ENCODE measurements at places on chromosomes 16 and 17.

DNA sequence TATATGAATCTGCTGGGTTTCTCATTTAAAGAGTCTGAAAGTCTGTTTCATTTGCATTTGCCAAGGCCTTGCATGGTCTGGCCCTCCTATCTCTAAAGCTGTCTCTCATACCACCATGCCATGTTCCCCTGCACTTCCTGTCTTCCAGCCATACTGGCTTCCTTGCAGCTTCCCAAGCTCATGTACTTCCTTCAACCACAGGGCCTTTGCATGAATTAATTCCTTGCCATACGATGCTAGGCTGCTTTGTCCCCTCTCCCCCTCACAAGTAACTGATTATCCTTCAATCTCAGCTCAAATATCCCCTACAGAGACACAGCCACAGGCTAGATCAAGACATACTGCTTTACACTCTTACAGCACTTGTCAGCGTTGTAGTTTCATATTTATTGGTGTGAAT, 5.8 kb downstream of the CRYM start:
- DNase-seq, result no peak

DNA sequence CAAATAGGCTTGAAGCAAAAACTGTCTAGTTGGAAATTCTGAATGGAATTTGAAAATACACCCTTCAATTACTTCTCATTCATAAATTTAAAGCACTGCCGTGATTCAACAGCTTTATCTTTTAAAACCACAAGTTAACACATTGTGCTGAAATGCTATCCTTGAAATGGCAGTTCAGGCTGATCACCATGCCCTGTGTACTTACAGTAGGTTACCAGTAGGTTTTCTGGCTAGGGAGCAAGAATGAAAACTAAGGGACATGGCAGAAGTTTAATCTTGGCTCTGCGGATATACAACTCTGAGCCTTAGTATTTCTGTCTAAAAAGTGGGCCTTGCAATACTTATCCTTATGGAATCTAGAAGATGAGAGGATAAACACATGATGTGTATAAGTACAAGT, 28.0 kb downstream of the NXPH3 start:
- no peak for DNase-seq

- no peak for DNase-seq
Observed at GRCh38 chr17:1605681-1606351, 22.8 kb downstream of the SLC43A2 start.

DNA sequence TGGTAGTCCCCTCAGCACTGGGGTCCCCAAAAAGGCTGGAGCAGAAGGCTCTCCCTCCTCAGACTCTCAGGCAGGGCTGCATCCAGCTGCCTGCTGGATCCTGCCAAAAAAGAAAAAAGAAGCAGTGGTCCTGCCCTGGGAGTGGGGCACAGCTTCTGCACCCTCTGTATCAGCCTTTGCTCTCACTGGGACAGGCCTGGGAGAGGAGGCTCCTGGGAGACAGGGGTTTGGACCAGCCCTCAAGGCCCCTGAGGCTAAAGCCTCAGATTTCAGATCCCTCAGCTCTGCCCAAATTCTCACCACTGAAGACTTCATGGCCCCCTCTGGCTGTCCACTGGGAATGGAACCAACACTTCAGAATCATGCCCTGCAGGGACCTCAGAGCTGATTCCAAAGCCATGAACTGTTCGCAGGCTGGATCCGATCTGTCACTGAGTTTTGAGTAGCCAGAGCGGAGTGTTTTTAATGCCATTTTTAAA, 96.9 kb downstream of the C16orf78 start:
- DNase-seq, result peak; percentile 7

DNA sequence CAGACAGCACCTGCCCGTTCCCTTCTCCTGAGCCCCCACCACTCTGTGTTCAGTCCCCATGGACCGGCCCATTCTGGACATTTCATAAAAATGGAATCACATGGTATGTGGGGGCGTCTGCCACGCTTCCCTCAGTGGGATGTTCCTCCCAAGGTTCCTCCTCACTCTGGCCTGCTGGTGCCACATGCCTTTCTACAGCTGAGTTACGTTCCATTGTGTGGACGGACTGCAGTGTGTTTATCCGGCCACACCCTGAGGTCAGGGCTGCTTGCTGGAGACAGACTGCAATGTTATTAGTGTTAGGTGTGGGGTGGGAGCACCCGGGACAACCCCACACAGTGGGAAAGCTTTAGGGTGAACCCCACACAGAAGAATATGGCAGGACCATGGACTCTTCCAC, 5.9 kb upstream of the AATK start:
- no peak for DNase-seq

- DNase-seq, result no peak
Observed at GRCh38 chr17:82400206-82400605, 17.9 kb upstream of the HEXD start.

GRCh38 chr16:4510747-4511426, 27.7 kb downstream of the CDIP1 start:
- no peak for DNase-seq

DNA sequence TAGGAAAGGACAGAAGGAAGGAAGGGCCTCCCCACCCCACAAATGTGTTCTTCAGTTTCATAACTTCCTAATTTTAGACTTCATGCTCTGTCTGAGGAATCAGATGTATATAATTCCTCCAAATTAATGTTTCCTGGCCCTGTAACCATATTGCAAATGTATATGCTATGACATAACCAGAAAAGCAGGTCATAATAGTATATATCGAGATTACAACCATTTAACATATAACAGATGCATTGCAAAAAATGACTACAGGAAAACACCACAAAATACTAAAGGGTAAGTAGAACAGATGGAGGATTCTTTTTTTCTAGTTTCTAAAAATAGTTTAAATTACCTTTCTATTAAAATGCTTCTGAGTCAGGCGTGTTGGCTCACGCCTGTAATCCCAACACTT, 3.1 kb upstream of the EXOC7 start:
- DNase-seq, result no peak

- peak; percentile 68 for DNase-seq
Observed at GRCh38 chr17:4710693-4711634, 532 bp downstream of the ARRB2 start.

DNA sequence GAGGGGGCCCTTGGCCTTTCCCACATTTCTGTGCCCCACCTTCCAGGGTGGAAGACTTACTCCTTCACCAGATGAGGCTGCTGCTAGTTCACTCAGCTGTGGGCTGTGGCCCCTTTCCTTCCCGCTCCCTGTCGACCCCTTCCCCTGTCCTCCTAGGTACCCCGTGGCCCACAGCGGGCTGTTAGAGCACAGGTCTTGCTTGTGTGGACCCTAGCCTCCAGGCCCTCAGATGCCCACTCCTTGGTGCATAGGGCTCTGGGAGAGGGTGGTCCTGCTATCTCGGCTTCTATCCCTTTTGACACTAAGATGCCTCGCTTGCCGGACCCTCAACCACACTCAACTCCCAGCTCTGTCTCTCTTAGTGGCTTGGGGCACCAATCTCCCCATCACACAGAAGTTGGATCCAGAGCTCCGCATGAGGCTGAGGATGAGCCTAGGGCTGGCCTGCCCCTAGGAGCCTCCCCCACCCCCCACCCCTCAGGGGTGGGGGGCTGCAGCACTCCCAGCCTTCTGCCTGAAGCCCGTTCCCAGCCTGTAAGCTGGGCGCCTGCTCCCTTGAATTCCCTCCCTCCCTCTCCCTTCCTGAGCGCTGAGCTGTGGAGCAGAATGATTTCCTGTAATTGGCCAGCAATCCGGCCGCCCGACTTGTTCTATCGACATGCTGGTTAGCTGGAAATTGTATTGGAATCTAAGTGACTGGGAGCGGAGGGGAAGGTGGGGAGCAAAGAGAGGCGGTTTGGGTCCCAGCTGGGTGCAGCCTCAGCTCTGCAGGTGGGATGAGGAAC, 30.9 kb downstream of the DCAKD start:
- peak; percentile 60 for DNase-seq

DNA sequence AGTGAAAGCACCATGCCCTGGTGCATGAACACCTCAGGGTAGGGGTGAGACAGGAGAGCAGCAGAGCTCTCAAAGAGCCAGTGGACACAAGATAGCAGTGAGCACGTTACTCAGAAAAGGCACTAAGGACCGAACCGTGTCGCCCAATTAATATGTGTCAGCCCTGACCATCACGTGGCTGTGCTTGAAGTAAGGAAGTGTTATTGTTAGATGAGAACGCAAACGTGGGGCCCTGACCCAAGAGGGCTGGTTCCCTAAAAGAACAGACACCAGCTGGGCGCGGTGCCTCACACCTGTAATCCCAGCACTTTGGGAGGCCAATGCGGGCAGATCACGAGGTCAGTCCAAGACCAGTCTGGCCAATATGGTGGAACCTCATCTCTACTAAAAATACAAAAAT, 16.3 kb downstream of the AXIN1 start:
- no peak for DNase-seq

- no peak for DNase-seq
Observed at GRCh38 chr17:65334406-65334805, 197.2 kb downstream of the RGS9 start.

GRCh38 chr16:23148513-23149266, 562 bp downstream of the USP31 start:
- peak; percentile 73 for DNase-seq

- DNase-seq, result peak; percentile 69
Observed at GRCh38 chr16:8173111-8173644, 417.1 kb downstream of the TMEM114 start.

DNA sequence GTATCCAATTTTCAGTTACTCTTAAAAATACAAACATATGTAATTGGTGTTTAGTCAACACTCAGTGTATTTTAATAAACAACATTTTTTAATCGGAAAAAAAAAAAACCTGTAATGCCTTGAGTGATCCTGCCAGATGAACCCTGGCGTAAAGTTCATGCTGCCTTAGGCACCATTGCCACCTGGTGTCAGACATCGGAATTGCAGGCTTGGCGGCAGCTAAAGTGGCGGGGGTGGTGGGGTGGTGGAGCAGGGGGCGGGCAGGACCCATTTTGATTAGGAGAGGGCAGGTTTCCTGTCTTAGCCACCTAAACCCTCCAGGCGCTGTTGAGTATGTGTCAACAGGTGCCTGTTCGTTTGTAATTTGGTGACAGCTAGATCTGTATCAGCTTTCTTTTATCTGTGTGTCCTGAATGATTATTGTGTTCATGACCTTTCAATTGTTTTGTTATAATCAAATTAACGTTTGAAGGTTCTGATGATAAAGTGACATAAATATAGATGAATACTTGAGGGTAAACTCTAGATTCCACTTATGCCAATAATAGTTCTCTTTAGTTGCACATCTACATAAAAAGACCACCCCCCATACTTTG, 588.7 kb downstream of the CDH13 start:
- peak; percentile 90 for DNase-seq

DNA sequence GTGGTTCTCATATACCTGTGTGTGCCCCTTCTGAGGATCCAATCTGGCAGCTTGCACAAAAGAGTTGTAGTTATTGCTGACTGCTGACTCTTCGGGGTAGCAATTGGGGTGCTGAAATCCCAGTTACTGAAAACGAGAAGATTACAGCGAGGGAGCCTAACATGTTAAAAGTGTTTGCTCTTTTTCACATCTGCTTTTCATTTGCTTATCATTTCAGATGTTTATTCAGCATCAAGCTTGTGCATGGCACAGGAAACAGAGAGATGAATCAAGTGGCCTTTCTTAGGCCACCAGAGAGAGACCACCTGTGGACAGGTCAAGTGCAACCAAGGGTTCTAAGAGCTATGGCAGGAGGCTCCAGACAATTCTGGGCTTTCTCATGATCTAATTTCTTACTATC, 16.9 kb downstream of the DHRS7B start:
- DNase-seq, result no peak

- DNase-seq, result no peak
Observed at GRCh38 chr17:50123649-50124349, 6.2 kb downstream of the SAMD14 start.

DNA sequence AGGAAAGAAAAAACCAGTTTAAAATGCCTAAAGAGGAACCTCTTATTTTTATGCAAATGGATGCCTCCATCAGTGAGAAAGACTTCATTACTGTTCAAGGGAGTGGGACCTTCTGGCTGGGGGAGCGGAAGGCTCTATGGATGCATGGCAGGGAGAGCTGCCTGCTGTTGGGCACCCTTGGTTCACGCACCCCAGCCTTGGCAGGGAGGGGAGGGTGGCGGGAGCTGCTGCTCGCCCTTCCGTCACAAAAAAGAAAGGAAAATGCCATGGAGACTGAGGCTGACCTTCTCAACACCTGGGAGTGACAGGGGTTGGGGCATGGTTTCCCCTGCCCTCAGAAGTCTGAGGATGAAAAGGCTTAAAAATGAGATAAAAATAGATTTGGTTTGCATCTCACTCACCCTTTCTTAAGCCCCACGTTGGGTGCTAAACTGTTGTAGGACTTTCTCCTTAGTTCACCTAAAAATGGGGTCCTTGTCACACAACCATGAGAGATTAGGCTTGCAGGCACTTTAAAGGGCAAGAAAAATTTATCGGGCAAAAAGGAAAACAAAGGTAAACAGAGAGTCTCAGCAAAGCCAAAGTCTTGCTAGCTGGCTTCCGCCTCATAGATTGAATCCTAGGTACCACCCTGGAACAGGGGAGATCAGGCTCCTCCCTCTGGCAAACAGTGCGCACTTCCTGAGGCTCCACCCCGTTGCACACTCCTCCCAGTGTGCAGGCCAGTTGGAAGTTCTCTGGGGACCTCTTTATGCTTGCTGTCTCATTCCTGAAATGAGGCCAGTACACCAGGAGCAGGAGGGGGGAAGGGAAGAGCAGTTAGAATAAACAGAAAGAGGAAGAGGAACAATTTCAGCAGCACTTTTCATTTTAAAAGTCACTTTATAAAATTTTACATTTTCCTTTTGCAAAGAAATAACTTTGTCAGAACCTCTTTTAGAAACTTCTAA, 31.6 kb downstream of the PHKB start:
- no peak for DNase-seq

GRCh38 chr17:1154704-1155103, 25.1 kb downstream of the ABR start:
- DNase-seq, result no peak

- no peak for DNase-seq
Observed at GRCh38 chr16:86571530-86571915, 4.9 kb downstream of the FOXC2 start.

DNA sequence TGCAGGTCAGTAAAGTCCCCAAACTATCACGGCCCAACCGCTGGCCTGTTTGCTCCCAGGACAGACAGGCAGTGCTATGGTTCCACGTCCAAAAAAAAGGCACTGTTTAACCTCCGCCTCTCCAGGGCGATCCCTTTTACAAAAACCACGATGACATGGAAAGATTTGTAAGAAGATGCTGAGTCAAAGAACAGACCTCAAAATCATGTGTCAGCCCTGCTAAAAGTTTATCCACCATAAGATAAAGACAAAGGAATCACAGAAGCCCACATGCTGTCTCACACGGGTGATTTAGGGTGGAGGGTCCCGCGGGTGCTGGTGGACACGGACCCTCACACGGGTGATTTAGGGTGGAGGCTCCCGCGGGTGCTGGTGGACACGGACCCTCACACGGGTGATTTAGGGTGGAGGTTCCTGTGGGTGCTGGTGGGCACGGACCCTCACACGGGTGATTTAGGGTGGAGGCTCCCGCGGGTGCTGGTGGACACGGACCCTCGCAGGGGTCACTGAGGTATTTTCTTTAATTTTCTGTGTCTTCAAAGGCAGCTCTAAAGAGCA, 117.2 kb upstream of the METRNL start:
- DNase-seq, result peak; percentile 26

- DNase-seq, result no peak
Observed at GRCh38 chr16:14109077-14109775, 38.1 kb downstream of the MRTFB start.

GRCh38 chr17:7881276-7882054, 7.1 kb upstream of the CHD3 start:
- no peak for DNase-seq

All from activated CD8-positive, alpha-beta memory T cell treated with anti-CD3 and anti-CD28 coated beads, Interleukin-2, amount 50 U/mL, for 48 hours (primary cell).